ENCODE measurements at places on chromosomes 11 and 22.

DNA sequence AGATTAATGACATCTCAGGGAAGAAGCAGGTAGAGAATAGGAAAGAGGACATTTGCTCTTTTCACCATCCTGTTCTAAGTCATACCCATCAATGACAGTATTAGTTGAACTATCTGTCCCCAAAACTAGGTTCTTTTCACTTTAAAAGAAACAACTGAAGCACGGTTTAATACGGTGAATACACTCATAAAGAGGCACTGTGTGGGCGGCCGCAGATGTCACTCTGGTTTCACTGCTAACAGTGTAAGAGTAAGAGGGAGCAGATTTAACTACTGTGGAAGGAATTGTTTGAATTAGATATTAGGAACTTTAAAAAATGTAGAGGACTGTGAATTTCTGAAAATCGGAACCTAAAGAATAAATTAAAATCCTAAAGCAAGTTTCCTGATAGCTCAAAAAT lies 49.5 kb downstream of the VSIG10L2 start:
- no peak for DNase-seq

- no peak for DNase-seq
Observed at GRCh38 chr22:30626413-30626812, 9.2 kb upstream of the SLC35E4 start.

- DNase-seq: peak; percentile 40
Observed at GRCh38 chr11:119421941-119422808, 797 bp downstream of the THY1 start.

GRCh38 chr22:45887202-45888131 lies 89.5 kb downstream of the WNT7B start:
- no peak for DNase-seq

GRCh38 chr22:41664490-41664889 lies 24.2 kb downstream of the SNU13 start:
- DNase-seq: no peak

GRCh38 chr11:10590218-10590915 lies 21.9 kb upstream of the LYVE1 start:
- DNase-seq: no peak

- no peak for DNase-seq
Observed at GRCh38 chr22:47296405-47297260, 534.2 kb downstream of the TBC1D22A start.

DNA sequence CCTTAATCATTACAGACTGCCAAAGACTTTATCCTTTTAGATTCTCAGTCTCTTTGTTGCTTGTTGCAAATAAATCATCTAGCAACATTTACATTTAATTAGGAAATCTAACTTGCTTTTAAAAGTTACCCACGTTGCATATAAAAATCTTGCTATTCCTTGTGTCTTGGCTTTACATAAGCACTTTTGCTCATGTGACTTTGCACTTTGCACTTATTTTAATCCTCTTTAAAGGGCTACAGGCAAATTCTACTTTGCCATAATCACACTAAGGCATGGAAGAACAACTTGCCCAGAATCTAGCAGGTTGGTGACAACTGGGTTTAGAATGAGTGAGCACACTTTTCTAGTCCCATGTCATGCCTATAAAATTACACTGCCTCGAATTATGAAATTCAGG lies 25.9 kb downstream of the PRRG4 start:
- DNase-seq: no peak

GRCh38 chr22:23516304-23516703 lies 63.8 kb downstream of the IGLL1 start:
- DNase-seq: no peak

DNA sequence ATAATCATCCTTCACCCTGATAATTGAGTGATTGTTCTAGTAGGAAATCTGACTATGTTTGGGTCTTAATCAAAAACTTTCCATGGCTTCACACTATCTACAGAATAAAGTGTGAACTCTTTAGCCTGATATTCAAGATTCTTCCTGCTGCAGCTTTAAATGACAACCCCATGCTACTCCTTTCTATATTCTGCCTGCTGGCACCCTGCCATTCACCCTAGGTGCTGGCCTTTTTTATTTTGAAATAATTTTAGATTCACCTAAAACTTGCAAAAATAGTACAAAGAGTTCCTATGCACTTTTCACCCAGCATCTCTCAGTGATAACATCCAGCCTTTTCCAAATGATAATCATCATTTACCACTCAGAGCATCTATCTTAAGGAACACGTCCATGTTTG lies 363.4 kb upstream of the NARS2 start:
- DNase-seq: no peak

DNA sequence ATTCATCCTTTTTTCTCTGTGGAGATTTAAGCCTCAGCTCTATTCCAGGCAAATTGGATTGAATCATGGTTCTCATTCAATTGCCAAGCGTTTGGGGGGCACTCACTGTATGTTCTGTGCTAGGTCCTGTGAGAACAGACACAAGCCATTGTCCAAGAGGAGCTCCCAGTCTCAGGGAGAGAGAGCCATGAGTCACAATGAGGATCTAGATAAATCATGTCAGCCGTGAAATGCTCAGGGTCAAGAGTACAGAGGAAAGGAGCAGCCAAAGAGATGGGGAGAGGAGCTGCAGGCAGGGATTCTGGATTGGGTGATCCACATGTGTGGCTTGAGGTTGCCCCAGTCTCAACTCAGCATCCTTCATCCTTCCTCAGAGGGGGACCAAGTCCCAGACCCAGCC lies 93.6 kb downstream of the FEZ1 start:
- peak; percentile 58 for DNase-seq

DNA sequence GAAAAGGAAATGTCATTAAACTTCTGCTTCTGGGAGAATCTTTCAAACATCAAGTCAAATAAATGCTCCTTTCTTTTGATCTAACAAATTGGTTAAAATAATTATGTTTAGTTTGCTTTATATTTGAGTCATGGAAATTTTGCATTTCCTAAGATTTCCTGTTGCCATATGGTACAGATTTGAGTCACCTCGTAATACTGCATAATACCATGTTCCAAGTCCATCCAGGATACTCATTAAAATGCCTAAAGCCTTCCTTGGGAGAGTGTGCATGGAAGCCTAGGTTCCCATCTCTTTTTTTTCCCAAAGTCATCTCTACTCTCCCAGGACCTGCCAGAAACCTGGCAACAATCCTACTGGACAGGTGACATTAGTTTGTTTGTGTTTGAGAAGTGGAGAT lies 4.2 kb downstream of the OR9I1 start:
- DNase-seq: no peak

GRCh38 chr22:44889255-44889878 lies 120.4 kb downstream of the PHF21B start:
- DNase-seq: no peak

- DNase-seq: no peak
Observed at GRCh38 chr22:23236026-23236425, 55.7 kb downstream of the BCR start.

DNA sequence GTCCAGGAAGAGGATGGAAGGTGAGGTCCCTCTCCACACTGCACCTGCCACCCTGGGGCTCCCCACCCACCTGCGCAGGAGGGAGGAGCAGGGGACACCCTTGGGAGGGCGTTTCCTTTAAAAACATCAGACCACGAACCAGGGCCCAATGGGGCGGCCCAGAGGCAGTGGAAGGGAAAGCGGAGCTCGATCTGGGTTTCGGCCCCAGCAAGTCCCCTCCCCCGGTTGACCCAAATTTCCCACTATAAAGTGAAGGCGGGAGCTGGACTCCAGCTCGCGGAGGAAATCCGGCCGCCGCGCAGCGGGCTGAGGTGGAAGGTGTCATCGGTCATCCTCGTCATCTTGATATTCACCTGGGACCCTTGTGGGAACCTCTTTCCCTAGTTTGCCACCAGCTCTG lies 99.3 kb downstream of the WNT7B start:
- DNase-seq: no peak

DNA sequence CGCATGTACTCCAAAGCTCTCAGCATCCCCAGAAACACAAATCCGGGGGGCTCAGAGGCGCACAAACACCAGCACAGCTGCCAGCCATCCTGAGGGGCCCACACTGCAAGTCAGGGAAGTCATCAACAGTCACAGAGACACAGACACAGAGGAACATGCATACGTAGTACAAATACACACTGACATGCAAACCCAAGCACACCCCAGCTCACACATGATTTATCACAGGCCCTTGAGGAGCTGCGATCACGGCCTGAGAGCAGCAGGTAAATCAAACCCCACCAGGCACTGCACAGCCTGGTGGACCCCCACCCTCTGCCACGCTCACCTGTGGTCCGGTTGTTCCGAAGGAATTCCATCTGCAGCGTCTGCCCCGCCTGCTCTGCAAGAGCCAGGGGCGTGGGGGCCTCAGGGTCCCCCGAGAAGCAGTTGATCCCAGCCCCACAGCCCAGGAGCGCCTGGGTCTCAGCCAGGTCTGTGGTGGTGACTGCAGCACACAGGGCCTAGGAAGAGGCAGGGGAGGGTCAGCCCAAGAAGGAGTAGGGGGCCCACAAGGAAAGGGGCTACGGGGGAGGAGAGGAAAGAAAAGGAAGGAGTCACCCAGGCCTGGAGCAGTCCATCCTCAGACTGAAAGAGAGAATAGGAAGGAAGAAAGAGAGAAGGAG lies 28.5 kb upstream of the PDE2A start:
- no peak for DNase-seq

- no peak for DNase-seq
Observed at GRCh38 chr11:44596525-44597276, 31.2 kb downstream of the CD82 start.

GRCh38 chr22:28481725-28482124 lies 197.9 kb downstream of the TTC28 start:
- DNase-seq: no peak

- peak; percentile 49 for DNase-seq
Observed at GRCh38 chr11:17927681-17928343, 85.0 kb downstream of the SERGEF start.

DNA sequence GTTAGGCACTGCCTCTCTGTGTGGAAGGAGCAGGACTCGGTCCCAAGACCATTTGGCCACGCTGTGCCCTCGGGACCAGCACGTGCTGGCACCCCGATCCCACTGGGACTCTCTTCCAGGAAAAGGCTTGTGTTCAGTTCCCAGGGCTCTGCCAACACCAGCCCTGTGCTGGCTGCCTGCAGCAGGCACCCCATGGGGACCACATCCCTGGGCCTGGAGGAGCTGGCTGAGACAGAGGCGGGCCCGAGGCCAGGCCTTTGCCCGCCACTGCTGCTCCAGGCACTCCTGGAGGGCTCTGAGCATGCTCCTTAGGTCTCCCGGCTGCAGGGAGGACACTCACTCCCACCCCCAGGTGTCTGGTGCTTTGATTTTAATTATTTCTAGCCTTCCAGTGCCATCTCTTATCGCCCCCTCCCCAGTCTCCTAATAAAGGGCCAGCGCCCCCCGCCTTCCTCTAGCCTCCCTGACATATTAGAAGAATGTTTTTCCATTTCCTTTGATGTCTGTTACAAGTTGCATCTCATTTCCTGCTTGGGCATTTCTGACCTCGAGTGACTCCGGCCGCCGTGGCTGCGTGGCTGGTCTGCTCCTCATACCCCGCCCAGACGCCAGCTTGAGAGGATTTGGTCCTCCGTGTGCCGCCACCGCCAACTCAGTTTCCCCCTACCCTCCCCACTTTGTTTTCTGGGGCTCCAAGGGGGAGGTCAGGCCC lies 14.4 kb downstream of the CDKN1C start:
- no peak for DNase-seq

DNA sequence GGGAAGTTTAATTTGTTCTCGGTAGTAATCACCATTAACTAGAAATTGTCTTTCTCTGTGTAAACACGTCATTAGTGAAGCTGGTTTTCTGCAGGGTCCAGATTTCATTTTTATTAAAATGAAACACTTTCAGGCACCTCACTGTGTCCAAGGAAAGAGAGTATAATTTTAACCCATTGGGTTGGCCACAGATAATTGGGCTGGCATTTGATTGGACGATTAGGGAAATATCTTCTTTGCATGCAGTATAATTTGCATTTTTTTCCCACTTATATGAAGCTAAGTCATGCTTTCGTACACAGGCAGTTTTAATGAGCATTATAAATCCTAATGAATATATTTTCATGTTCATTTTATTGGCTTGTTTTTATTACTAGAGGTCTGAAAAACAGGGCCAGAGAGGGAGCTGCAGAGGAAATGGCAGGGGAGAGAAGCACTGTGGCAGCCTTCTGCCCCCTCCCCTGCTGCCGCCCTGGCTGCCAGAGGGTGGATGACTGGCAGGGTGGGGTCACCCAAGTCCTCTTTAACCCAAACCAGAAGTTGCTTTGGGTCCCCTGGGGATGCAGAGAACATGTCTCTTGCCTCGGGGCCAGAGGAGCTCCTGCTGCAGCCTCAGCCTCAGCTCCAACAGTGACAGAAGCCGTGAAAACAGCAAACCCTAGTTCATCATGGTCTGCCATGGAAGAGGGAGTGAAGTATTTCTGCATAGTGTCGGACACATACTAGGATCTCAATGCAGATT lies 93.9 kb downstream of the PKNOX2 start:
- DNase-seq: no peak

DNA sequence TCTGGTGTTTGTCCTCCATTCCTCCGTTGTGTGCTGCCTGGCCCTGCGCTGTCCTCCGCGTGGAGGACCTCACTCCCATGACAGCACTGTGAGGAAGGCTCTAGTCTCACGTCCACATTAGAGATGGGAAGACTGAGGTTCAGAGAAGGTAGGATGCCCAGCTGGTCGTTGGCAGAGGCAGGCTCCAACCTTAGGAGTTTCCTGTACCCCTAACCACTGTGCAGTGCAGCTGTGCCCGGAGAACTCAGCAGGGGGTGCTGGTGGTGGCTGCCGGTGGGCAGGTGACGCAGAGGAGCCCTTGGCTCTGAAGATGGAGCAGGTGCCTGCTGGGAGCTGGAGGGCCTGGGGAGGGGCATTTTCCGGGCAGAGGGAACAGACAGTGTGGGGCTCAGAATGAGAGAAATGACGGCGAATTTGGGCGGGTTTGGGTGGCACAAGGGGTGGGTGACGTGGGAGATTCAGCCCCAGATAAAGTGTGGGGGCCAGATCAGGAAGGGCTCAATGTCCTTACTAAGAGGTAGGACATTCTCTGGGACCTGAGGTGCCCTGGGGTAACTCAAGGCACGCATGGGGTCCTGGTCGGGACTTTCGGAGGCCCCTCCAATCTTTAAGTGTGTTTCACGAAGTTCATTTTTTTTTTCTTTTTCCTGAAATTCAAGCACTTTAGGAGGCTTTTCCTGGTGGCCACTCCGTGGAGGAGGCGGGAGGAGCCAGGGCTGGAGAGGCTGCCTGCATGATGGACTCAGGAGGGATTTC lies 535.0 kb downstream of the TBC1D22A start:
- no peak for DNase-seq

GRCh38 chr22:49642331-49642730 lies 185.3 kb downstream of the BRD1 start:
- no peak for DNase-seq

- DNase-seq: no peak
Observed at GRCh38 chr11:44906649-44907048, 44.0 kb downstream of the TP53I11 start.

GRCh38 chr22:37270928-37271650 lies 11.2 kb upstream of the CYTH4 start:
- DNase-seq: no peak

DNA sequence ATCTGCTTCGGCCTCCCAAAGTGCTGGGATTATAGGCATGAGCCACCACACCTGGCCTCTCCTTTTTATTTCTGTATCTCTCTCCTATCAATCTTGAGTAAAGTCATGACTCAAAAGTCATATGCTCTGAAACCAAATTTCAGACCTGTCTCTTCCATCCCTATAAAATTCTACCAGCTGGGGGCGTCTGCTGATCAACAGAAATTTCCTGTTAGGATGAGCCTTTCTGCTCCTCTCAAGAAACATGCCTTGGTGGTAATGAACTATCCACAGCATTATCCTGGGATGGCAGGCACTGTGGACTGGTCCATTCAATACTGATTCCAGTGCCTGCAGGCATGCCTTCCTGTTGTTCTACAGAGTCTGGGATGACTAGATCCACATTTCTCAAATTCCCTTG lies 472.6 kb downstream of the NELL1 start:
- no peak for DNase-seq

GRCh38 chr22:27436591-27436990 lies 365.0 kb downstream of the MN1 start:
- DNase-seq: no peak

Data from AG08395 (cell line).